Stimulated activated CD4-positive, alpha-beta T cell treated with anti-CD3 and anti-CD28 coated beads, TNF-alpha, amount 100 ng/mL, for 4 hours (primary cell): ENCODE measurements at places on chromosomes 6 and 20.

DNA sequence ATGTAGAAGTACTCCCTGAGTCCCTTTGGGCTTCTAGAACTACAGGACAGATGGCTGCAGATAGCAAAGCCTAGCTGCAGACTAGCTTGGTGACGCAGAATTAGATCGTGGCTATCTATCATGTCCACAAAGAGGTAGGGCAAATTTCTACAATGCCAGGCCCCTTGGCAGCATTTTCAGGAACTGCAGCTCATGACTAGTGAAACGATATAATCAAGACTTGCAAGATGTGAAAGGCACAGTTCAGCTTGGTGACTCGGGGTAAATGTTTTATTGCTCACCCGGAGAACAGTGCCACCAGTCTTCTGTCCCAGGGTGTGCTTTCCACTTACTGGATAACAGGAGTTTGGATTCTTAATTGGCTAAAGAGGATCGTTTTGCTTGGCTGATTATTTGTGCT lies 108.7 kb upstream of the LY86 start:
- no peak for DNase-seq

DNA sequence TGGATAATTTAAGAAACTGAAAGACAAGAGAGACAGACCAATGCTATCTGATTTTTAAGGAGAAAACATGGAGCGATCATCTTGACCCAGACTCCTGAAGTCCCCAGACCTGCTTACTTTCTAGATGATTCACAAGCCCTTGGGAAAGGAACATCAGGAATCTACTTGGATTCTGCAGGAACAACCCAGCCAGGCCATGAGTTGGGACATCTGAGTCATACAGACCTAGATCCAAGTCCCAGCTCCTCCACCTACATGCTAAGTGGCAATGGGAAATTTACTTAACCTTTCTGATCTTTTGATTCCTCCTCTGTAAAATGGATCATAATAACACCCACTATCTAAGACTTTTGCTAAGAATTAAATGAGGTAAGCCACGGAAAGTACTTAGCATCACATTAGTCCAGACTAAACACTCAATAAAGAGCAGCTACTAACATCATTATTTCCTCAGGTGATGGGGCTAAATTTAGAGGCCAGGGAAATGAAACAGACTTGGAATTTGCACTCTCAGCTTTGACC lies 61.0 kb upstream of the MAFB start:
- DNase-seq: no peak

DNA sequence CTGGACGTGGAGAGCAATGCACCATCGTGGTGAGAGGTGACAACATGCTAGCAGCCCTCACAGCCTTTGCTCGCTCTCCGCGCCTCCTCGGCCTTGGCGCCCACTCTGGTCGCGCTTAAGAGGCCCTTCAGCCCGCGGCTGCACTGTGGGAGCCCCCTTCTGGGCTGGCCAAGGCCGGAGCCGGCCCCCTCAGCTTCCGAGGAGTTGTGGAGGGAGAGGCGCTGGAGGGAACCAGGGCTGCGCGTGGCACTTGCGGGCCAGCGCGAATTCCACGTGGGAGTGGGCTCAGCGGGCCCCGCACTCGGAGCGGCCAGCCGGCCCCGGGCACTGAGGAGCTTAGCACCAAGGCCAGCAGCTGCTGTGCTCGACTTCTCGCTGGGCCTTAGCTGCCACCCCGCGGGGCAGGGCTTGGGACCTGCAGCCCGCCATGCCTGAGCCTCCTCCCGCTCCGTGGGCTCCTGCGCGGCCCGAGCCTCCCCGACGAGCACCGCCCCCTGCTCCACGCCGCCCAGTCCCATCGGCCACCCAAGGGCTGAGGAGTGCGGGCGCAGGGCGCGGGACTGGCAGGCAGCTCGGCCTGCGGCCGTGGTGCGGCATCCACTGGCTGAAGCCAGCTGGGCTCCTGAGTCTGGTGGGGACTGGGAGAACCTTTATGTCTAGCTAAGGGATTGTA lies 3.8 kb downstream of the GPX6 start:
- DNase-seq: no peak

GRCh38 chr20:53866794-53867740 lies 203.3 kb downstream of the BCAS1 start:
- no peak for DNase-seq

DNA sequence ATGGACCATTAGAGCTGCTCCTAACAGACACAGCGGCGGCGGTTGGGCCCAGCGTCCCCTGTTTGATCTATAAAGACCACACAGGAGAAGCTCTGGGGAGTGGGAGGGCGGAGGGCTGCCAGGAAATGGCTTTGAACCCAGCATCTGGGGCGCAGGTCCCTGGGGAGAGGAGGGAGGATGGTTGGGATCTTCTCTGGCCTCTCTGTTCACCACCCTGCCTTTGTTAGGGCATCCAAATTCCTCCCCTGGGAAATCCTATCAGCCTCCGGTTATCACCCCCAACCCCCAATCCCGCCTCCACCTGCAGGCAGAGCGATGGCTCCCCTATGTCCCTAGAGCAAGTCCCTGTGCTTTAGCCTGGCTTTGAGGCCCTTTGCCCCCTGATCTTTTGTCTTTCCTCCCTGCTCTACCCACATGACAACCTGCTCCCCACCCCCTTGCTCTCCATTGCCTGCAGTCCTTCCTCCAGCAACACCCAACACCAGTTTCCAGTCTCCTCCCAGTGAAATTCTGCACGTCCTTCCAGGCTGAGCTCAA lies 7.1 kb downstream of the XKR7 start:
- DNase-seq: no peak

DNA sequence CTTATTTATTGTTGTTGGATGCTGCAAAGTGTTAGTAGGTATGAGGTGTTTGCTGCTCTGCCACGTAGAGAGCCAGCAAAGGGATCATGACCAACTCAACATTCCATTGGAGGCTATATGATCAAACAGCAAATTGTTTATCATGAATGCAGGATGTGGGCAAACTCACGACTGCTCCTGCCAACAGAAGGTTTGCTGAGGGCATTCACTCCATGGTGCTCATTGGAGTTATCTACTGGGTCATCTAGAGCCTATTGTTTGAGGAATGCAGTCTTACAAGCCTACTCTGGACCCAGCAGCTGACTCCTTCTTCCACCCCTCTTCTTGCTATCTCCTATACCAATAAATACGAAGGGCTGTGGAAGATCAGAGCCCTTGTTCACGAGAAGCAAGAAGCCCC lies 12.1 kb downstream of the MICB start:
- DNase-seq: no peak

GRCh38 chr20:57656252-57656820 lies 36.1 kb upstream of the ZBP1 start:
- DNase-seq: no peak

DNA sequence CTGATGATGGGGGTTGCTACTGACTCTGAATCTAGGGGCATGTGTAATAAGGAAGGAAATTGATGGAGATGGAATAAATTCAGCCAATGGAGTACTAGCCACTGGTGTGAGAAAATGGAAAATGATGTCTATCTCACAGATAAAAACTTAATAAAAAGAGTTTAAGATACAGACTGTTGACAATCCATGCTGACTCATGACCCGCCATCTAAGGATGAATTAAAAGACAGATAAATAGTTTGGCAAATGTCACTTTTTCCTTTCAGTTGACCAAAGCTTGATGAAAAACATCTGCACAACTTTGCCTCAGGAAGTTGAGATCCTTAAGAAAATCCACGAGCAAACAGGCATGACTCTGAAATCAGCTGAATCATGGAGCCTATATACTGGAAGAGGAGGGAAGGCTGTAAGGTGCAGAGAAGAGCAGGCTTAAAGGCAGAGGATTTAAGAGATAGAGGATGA lies 82.6 kb upstream of the BMP5 start:
- DNase-seq: no peak

DNA sequence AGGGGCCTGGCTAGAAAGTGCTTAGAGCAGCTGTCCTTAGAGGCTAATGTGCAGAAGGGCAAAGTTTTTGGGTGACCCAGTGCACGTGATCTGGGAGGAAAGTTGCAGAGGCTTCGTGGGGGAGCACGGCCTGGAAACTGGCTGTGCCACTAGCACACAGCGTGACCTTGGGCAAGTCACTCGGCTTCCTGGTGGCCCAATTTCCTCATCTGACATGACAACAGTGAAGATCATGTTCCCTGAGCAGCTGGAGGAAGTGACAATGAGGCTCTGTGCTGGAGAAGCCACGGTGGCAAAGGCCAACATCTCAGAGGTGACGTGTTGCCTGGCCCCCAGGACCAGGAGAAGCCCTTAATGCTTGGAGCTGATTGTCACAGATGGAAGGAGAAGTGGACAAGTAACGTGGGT lies 99.5 kb downstream of the FOXC1 start:
- no peak for DNase-seq

- no peak for DNase-seq
Measured at GRCh38 chr6:114100215-114100994, 129.5 kb upstream of the HDAC2 start.

GRCh38 chr6:31010393-31011060 lies at the start of gene MUC22:
Gene MUC22 (plus strand): TSS chr6:31010474. CDS start chr6:31010707, 233 bp downstream.
- DNase-seq: no peak

- DNase-seq: no peak
Measured at GRCh38 chr6:19929312-19929711, 92.1 kb downstream of the ID4 start.

DNA sequence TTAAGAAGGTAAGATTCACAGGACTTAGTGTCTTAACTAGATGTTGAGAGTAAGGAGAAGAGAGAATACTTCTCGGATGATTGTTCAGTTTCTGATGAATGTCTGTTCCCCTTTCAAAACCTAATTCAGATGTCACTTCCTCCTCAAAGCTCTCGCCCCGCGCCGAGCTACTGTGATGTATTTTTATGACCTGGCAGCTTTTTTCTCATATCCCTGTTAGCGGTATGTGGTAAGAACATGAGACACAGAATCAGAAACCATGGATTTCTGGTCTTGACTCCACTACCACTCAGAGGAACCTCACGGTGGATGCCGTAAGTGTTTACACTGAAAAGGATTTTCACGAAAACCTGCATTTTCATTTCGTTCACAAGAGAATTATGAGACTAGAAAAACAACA lies 48.4 kb downstream of the CEP43 start:
- DNase-seq: peak; percentile 10

DNA sequence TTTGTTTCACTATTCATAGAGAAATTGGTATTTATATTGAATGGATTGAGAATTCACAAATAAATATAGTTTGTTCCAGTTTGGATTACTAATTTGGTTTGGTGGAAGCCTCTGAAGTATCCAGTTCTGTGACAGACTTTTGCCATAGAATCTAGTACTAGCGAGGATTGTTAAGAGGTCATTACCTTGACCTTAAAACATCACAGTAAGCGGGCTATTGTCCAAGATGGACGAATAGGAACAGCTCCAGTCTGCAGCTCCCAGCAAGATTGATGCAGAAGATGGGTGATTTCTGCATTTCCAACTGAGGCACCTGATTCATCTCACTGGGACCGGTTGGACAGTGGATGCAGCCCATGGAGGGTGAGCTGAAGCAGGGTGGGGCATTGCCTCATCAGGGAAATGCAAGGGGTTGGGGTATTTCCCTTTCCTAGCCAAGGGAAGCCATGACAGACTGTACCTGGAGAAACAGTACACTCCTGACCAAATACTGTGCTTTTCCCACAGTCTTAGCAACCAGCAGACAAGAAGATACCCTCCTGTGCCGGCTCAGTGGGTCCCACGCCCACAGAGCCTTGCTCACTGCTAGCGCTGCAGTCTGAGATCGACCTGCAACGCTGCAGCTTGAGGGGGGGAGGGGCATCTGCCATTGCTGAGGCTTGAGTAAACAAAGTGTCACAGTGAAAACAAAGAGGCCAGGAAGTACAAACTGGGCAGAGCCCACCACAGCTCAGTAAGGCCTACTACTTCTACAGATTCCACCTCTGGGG lies 66.4 kb upstream of the NEDD9 start:
- no peak for DNase-seq

- DNase-seq: no peak
Measured at GRCh38 chr6:20205722-20206161, 6.5 kb downstream of the MBOAT1 start.

GRCh38 chr6:8082954-8083858 lies 19.0 kb upstream of the BLOC1S5 start:
- DNase-seq: no peak

DNA sequence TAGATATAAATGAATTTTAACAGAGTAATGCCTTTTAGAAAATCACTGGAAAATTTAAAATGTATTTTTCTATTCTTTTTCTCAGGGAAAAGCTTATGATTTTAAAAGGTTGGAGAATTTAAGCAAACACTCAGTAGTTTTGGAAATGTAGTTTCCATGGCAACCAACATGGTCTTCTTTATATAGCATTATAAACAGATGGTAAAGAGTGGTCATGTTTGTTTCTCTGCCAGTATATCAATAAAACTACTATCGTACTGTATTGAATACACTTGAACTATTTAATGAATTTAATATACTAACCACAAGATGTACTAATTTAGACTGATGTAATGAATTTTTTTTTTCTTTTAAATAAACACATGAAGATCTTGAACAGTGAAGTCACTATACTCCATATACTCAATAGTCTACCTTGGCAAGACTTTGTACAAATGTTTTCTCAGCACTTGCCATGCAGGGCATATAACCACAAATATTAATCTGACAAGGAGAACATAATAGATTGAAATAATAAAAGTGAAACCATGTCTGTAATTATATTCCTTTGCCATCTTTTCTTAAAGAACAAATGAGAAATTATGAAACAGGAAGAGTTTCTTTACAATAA lies 105.5 kb downstream of the PDSS2 start:
- DNase-seq: no peak

GRCh38 chr6:99745651-99746050 lies 139.0 kb downstream of the PRDM13 start:
- no peak for DNase-seq

DNA sequence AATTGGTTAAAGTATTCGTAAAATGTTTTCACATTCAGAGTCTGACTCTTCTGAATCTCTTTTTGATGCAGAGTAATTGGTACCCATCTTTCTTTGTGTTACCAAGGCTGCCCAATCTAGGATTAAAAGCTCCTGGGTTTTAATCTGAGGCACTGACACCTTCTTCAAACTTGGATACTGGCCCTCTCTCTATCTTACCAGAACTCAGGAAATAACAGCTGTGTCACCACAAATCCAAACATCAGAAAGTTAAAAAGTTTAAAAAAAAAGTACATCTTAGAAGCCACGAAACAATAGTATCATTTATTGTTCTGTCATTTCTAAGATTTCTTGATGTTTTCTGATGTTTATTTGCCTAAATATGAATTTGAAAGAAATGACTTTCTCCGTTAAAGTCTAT lies 255.5 kb upstream of the RUNX2 start:
- DNase-seq: no peak

GRCh38 chr6:20838113-20838512 lies 303.9 kb downstream of the CDKAL1 start:
- DNase-seq: no peak

GRCh38 chr20:32139947-32140346 lies 30.4 kb downstream of the TM9SF4 start:
- no peak for DNase-seq

- DNase-seq: no peak
Measured at GRCh38 chr6:35776364-35777215, at the start of gene CLPSL2. Gene CLPSL2 (plus strand): TSS chr6:35776598. CDS start chr6:35776619, 21 bp downstream.

- DNase-seq: no peak
Measured at GRCh38 chr20:8842525-8842924, 226.4 kb upstream of the PLCB4 start.

DNA sequence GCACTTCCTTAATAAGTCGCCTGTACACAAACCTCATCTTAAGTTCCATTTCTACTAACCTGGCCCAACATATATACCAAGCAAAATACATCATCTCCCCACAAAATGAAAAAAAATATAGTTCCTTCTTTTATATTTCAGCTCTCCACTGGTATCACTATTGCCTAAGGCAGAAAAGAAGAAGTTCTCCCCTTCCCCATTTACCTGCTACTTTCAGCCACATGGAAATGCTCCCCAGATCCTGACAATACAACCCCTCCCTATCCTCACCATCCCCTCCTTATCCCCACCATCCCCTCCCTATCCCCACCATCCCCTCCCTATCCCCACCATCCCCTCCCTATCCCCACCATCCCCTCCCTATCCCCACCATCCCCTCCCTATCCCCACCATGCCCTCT lies 175.7 kb downstream of the LINC00237 start:
- DNase-seq: no peak
